ENCODE measurements at places on chromosomes 5 and 9.

DNA sequence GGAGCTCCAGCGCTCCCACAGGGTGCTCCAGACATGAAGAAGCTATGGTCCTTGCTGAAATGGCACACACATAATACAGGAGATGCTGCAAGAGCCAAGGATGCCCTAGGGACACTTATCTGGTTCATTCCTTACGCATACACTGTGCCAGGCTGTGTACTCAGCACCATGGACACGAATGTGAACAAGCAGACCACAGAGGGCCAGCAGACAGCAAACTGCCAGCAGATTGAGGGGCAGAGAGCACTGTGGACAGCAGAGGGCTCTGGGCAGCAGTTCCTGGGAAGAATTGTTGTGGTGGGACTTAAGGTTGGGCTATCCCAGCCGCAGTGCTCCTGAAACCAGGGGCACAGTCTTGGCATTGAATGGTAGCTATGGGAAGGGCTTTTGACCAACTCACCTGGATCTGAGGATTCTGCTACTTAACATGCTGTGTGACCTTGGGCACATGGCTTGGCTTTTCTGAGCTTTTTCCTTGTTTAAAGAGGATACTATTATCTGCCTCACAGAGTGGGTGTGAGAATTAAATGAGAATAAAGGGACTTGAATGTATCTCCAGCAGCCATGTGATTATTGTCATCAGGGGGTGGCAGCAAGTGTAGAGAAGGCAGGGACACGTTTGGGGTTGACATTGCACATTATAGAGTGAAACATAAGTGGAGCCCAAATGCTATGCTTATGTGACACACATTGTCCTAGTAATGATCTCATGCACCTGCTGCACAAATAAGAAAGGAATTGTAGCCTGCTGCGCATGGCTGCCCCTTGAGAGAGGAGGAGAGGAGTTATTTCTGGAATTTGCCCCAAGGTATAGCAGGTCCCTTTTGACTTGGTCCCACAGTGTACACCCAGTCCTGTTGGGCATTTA lies 30.1 kb downstream of the PPARGC1B start:
- DNase-seq = no peak

GRCh38 chr9:16752601-16753000 lies 117.9 kb downstream of the BNC2 start:
- DNase-seq = no peak

DNA sequence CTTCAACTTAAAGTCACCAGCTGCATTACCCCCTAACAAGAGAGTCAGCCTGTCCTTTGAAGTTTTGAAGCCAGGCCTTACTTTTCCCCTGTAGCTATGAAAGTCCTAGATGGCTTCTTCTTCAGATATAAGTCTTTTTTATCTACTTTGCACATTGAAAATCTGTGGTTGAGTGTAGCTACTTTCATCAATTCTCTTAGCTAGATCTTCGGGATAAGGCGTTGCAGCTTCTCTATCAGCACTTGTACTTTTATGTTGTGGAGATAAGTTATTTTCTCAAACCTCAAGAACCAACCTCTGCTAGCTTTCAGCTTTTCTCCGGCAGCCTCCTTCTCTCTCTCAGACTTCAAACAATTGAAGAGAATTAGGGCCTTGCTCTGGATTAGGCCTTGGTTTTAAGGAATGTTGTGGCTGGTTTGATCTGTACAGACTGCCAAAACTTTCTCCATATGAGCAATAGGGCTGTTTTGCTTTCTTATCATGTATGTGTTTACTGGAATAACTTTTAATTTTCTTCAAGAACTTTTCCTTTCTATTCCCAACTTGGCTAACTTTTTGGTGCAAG lies 21.6 kb downstream of the CATSPER3 start:
- no peak for DNase-seq

- no peak for DNase-seq
Measured at GRCh38 chr5:165508286-165508685, 2002.9 kb downstream of the MAT2B start.

- DNase-seq = no peak
Measured at GRCh38 chr5:1967736-1968135, 85.0 kb upstream of the IRX4 start.

- DNase-seq = no peak
Measured at GRCh38 chr5:59767681-59768151, 125.8 kb downstream of the PDE4D start.

DNA sequence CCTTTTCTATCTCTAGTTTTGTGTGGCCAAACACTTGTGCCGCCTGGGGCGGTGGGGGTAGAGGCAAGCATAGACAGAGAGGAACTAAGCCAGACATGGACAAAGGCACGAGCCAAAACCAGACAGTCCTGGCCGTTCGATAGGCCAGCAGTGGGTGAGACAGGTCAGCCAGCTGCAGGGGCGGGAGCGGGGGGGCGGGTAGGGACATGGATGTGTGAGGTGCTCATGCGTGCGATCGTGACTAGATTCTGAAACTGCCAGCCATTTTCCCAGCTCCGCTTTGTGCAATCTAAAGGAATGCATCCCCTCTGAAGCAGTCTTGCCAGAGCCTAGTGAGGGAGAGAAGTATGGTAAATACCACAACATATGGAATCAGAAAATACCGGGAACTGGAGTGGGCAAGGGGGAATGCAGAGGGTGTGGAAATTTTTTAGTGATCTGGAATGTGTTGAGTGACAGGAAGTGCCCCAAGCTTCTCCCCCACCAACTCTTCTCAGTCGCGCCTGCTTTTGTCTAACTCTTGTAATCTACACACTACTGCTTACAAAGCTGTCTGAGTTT lies 111.9 kb downstream of the NR6A1 start:
- peak; percentile 95 for DNase-seq

GRCh38 chr5:73230264-73231245 lies 57.6 kb downstream of the TMEM174 start:
- DNase-seq = no peak

- no peak for DNase-seq
Measured at GRCh38 chr9:131406563-131407436, 12.9 kb downstream of the PRRC2B start.

GRCh38 chr9:116416421-116416820 lies 262.8 kb downstream of the PAPPA start:
- DNase-seq = no peak

- DNase-seq = no peak
Measured at GRCh38 chr9:107942856-107943255, 453.3 kb upstream of the KLF4 start.

DNA sequence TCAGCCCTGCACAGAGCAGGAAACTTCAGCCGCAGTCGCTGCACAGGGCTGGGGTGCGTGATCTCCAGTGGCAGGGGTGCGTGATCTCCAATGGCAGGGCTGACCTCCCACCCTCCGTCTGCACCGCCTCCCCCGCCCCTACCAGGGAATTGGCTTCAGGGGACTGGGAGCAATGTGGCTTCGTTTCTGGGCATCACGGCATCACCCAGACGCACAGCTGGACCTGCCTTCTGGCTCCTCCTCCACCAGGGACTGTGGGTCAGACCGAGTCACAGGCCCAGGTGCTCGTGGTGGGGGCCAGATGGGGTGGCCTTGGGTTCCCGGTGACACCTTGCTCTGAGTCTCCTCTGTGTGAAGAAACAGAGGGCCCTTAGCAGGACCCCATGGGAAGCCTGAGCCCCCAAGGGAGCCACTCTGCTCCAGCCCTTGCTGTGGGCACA lies 51.1 kb downstream of the AHRR start:
- DNase-seq = no peak

DNA sequence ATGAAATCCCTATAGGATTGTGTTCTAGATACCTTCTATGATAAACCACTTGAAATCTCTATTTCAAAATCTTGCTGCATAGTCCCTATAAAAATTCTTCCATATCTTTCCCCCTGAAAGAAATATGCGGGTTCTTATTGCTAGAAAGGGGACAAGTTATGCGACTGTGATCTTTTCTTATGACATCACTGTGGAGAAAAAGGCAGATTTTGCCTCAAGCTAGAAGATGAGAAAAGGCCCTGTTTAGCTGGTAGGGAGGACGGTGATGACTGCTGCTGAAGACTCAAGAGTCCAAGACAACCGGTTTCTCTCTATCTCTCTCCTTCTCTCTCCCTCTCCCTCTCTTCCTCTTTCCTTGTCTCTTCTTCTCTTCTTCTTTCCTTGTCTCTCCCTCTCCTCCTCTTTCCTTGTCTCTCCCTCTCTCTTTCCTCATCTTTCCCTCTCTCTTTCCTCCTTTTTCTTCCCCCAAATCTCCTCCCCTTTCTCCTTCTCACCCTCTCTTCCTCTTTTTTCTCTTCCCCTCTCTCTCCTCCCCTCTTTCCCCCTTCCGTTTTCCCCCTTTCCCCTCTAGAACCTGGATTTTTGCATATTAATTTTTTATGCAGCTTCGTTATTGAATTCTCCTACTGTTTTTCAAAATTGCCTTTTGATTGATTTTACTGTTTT lies 5.3 kb downstream of the OR2S2 start:
- no peak for DNase-seq

GRCh38 chr9:15139469-15139868 lies 167.5 kb downstream of the TTC39B start:
- no peak for DNase-seq

- DNase-seq = no peak
Measured at GRCh38 chr5:173239233-173239593, 4.2 kb upstream of the NKX2-5 start.

GRCh38 chr9:123500336-123500735 lies 144.3 kb downstream of the CRB2 start:
- no peak for DNase-seq

- no peak for DNase-seq
Measured at GRCh38 chr9:78169125-78169524, 66.8 kb upstream of the CEP78 start.

GRCh38 chr9:37639841-37640240 lies 10.9 kb upstream of the FRMPD1 start:
- no peak for DNase-seq

DNA sequence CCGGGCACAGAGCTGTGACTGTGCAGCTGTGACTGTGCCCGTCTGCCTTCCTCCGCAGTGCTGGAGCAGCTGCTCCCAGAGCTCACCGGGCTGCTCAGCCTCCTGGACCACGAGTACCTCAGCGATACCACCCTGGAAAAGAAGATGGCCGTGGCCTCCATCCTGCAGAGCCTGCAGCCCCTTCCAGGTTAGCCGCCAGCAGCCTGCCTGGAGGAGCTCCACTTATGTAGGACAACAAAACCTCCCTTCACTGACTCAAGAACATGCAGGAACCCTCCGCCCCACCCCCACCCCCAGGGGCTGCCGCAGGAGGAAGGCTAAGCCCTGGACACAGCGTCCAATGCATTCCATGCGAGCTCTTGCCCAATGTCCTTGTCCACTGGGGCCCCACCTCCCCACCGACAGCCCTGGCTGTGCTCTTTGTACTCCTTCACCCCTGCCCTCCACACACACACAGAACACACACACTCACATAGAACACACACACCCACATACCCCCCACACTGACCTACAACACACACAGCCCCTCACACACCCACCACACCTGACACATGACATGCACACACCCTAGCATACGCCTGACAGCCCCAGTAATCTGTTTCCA lies 27.9 kb downstream of the AFAP1L1 start:
- no peak for DNase-seq

GRCh38 chr9:7760014-7760415 lies 39.6 kb downstream of the DMAC1 start:
- peak; percentile 74 for DNase-seq

DNA sequence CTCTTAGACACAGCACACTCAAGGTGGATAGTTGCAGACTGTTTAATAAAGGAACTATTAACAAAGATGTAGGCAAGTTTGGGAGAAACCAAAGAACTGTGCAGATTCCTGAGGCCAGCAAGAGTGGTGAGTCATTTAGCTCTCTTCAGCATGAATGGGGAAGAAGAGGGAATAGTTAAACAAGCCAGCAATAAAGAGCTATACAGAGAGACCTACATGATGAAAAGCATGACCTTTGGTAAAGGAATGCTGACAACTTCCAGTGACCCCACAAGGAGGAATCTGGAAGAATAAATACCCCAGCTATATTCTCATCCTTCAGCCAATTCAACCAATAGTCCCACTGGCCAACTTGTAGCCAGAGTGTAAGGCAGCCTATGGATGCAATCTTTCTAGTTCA lies 706.0 kb upstream of the GRAMD2B start:
- peak; percentile 76 for DNase-seq

DNA sequence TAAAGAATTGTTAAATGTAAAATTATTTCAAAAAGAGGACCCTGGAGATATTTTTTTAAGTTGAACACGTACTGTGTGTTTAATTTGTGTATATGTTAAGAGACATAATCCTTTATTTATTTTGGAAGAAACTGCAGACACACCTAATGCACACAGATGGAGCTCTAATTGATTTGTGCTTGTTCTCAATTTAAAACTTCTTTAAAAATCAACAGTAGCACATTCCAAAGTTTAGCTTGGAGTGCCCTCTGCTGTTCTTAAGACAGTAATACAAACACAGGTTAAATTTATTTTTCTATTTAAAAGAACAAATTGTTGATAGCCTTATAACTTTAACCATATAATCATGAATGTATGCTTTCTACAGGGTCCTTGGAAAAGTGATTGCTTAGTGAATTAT lies 277.6 kb upstream of the ADAMTS16 start:
- peak; percentile 9 for DNase-seq

DNA sequence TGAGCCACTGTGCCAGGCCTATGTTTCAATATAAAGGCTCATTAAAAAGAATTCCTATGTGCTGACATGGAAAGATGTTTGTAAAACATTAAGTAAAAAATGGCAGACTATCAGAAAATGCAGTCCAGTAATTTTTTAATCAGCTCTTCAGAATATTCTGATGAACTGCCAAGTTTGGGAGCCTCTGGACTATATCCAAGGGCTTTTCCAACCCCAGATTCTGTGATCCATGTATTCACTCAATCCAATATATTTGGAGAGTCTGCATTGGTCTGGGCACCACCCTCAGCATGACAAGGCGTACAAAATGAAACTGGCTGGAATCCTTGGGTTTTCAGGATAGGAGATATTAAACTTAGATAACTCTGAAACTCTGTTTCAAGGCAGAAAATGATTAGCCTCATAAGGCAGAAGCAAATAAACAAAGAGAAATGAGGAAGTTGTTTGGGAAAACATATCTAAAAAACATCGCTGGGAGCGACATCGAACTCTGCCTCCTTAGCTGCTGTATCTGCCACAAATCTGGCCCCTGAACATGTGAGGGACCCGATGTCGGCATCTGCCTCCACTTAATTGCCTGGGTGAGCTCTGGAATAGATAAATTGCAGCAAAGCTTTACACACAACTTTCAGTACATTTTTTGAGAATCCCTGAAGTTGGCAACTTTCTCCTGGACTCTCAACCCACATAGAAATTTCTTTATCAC lies 14.4 kb downstream of the PDE6A start:
- no peak for DNase-seq

DNA sequence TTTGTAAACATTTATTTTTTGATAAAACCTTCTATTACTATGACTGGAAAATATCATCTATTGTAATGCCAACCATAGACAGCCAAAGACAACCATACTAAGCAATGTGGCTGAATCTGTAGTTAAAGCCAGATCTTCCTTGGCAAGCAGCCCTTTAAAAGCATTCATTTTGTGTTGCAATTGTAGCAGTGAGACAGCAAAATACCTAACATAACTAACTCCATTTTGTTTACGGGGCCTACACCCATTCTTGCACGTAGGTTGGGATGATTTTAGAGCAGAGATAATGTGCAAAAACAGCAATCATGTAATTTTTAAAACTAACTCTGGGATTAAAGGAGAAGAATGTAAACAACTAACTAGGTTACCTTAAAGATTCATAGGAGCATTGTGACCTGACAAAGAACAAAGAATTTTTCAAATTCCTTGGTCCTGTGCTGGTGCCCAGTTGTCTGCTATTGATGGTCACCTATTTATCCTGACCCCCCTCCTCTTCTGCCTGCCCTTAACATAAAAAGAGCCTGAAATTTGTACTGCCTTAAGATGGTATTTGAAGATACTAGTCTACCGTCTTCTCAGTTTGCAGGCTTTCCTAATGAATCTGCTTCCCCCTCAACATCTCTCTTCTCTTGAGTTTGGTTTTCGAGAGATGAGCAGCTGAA lies 10.6 kb downstream of the IFNA1 start:
- DNase-seq = peak; percentile 5
